Sciatic nerve (tissue), 2 donors: ENCODE measurements at places on chromosomes 5 and 9. TPM values are rescaled to one million over a fixed set of nuclear protein-coding genes. Genes with fewer than 3 reads are reported as not detected.

DNA sequence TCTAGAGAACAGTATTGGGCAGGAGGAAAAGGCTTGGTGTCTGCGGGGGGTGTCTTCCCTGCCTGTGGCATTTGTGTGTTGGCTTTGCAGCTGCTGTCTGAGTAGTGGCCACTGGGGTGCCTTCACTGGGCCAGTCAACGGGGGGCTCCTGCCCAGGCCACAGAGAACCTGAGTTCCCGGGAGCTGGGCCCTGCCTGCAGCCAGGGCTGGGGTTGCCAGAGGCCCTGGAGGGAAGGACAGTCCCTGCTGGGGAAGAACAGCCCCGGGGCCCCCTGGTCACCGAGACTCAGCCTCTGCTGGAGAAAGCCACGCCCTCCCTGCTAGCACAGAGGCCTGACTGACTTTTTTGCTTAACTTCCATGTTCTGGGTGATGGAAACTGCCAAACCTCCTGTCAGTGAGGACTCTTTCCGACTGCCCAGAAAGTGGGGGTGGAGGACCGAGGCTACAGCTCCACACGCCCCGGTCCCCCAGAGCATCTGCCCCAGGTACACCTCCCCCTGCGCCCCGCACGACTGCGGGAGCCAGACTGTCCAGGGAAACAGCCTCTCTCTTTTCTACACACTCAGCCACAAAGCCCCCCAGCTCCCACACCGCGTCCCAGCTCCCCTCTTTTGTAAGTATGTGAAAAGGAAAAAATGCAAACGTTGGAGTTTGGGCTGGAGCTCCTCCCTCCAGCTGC, 133.4 kb downstream of the DAB2IP start:
- DNase-seq = peak; percentile 53

DNA sequence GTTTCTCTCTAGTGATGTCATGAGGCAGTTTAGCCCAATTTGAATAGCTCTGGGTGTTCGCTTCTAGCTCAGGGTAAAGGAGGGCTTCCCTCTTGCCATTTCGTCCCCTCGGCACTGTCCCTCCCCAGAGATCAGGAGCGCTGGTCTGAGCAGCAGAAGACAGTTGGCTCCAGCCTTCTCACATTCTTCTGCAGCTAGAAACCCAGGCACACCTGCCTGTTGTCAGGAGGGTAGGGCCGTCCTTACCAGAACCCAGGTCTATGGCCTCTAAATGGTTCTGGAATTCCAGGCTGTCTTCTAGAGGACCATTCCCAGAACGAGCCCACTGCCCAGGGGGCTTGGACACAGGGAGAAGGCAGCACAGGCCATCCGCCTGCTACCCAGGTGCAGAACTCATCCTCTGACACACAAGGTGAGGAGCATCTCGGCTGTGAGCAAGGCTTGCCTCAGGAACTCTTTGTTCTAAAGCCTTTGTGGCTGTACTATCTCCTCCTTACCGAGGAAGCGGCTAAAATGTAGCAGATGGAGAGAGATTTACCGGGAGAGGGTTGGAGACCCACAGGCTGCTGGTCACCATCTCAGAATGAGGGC, 255.6 kb upstream of the IRX2 start:
- no peak for DNase-seq

Gene C9orf50
- total RNA-seq = 2.2 TPM

DNA sequence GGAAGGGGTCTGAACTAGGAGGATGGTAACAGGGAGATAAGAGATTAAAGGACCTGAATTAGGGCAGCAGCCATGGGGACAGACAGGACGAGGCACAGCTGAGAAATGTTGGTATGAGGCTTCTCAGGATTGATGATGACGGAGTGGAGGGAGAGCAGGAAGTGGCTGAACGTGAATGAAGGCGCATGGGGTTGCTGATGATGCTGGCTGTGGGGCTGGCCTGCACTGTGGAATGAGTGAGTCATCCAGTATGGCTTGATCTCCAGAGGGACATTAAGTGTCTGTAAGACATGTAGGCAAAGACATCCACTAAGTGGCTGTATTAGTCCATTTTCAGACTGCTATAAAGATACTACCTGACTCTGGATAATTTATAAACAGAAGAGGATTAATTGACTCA, 256.4 kb downstream of the ICE1 start:
- DNase-seq = no peak

DNA sequence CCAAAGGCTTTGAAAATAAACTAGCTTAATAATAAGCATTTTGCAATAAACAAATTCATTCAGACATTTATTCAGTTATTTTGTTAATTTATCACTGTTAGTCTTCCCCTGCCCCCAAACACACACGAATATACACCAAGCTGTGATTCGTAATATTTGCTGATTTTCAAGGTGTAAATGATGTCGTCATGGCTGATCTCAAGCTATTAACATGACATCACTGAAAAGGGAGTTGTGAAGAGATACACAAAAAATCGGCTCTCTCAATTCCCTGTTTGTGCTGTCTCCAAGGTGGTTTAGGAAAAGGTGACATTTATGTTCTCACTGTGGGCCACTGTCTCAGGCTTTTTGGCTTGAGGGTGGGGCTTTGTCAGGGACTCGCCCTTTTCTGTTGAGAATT, 413.3 kb downstream of the CDH9 start:
- no peak for DNase-seq

Gene FOXD4L6
- not detected for total RNA-seq

- DNase-seq = no peak
These were observed 467.5 kb upstream of the TLE4 start for GRCh38 chr9:79104216-79104615.

- no peak for DNase-seq
These were observed 5.7 kb upstream of the NIPAL4 start for GRCh38 chr5:157454273-157454672.
